ENCODE measurements at places on chromosomes 16 and 17.
A peak's percentile ranks its signal among the peaks of the same experiment; 100 is the strongest.

GRCh38 chr16:86994651-86995171 is 322.5 kb downstream of the C16orf95 start:
- peak; percentile 95 for DNase-seq

DNA sequence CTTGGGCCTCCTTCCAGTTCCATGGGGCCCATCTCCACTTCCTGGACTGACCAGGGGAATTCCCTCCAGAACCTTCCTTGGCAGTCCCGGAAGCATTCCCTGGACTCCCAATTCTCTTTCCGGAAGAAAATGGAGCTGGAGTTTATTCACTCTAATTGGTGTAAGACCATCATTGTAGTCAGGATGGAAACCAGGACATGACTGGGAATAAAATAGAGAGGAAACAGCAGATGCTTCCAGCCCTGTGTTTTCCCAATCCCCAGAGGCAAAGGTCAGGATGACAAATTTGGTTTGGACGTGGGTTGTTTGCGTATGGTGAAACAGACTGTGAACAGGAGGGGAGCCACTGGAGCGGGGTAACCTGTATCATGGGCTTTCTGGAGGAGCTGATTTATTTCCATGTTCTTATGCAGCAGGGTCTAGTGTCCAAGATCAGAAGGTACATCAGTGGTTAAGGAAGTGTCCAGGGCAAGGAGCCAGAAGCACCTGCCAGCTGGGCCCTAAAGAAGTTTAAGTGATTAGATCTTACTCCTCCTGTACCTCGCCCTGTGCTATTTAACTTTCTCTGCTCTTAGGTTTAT is 8.5 kb upstream of the LONP2 start:
- DNase-seq: no peak

GRCh38 chr17:35716897-35717465 is 14.5 kb upstream of the RASL10B start:
- no peak for DNase-seq

DNA sequence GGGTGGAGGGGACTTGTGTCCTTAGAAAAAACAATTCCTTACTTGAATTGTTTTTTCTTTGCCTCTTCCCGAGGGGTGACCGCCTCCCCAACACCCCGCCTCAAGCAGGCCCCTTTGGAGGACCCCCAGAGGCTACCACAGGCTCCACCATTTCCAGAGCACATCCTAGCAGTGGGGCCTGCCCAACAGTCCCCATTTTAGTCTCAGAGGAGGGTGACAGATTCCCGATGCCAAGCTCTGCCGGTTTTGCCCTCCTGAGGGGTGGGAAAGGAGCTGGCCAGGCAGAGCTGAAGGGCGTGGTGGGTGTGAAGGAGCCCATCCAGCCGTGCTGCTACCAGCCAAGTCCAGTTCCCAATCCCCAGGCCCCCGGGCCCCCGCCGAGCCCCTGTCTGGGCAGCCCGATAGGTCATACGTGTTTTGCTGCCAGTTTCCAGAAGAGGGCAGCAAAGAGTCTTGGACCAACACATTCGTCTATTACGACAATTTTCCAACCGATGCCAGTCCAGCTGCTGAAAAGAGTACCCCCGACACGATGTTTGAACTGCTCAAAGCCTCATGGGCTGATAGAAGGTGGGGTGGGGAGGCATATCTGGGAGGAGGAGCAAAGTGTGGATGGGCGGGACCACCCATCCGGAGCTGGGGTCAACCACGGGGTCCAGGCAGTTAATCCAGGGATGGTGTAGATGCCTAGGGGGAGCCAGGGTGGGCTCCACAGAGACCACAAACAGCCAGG is 18.8 kb upstream of the GAA start:
- peak; percentile 86 for DNase-seq

DNA sequence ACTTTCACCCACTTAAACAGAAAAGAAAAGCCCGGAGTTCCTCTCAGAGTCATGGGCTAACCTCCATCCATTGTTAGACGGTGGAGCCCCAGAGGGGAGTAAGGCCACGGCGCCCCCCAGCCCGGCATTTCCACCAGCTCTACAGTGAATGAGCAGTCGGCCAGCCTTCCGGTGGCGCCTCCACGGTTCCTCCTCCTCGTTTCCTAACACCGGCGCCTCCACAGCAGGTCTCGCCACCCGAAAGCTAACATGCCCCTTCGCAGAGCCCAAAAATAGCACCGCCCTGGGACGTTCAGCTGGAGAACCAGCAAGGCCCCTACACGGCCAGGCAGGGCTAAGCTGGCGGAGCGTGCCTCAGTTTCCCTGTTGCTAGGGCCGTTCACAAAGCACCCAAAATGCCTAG is 858 bp downstream of the MMD start:
- peak; percentile 22 for DNase-seq
